Stomach (tissue), 19 donors: ENCODE measurements at places on chromosomes 2 and 18. TPM values are rescaled to one million over a fixed set of nuclear protein-coding genes. Genes with fewer than 3 reads are reported as not detected.

The CYRIA gene
- 12.7 TPM for total RNA-seq

The EFR3B gene
- total RNA-seq: 1.7 TPM

GRCh38 chr2:82853299-82853698 is 1605.8 kb downstream of the SUCLG1 start:
- no peaks in the 10 kb centered on the region for H3K27me3 ChIP-seq
- no peak overlapping the region for H3K27ac ChIP-seq
- no peaks in the 10 kb centered on the region for H3K36me3 ChIP-seq
- no peak overlapping the region for H3K4me3 ChIP-seq
- no peaks in the 10 kb centered on the region for H3K4me1 ChIP-seq

GRCh38 chr2:232300894-232301387 is 77.6 kb upstream of the ALPP start:
- H3K36me3 ChIP-seq: peaks cover 53% of the 10 kb centered on the region
- no peak overlapping the region for H3K27ac ChIP-seq
- H3K4me1 ChIP-seq: peaks cover 3% of the 10 kb centered on the region

DNA sequence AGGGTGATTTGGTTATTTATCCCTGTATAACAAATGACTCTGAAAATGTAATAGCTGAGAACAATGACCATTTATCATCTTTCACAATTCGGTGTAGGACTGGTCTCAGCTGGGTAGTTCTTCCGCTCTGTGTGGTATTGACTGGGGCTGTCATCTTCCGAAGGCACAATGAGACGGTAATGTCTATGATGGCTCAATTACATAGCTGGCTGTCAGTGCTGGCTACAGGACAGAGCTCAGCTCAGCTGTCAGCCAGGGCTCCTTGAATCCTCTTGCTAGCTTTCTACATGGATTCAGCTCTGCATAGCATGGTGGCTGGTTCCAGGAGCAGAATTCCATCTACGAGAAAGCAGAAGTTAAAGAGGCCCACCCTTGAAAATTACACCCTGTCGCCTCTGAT is 483.8 kb downstream of the TDRD15 start:
- no peak overlapping the region for H3K27ac ChIP-seq
- no peaks in the 10 kb centered on the region for H3K27me3 ChIP-seq
- H3K4me3 ChIP-seq: no peak overlapping the region
- H3K36me3 ChIP-seq: no peaks in the 10 kb centered on the region

DNA sequence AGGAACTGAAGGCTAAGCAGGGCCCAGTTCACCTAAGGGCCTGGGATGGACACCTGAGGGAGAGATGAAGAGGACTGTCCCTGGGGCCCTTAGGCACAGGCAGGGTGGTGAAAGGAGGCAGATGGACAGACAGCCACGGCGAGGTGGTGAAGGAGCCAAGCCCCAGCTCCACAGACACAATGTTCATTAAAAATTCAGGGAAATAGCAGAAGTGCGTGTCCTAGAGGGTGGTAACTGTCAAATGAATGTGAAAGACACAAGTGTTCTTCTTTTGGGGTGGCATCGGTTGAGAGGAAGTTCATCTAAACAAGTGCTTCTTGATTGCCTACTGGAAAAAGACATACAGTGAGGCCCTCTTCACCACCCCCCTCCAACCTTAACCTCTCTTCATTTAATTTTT is 76.2 kb upstream of the SIX2 start:
- H3K27me3 ChIP-seq: no peaks in the 10 kb centered on the region
- H3K27ac ChIP-seq: no peak overlapping the region
- H3K36me3 ChIP-seq: no peaks in the 10 kb centered on the region
- no peak for DNase-seq
- no peaks in the 10 kb centered on the region for H3K4me1 ChIP-seq
- H3K4me3 ChIP-seq: no peak overlapping the region

DNA sequence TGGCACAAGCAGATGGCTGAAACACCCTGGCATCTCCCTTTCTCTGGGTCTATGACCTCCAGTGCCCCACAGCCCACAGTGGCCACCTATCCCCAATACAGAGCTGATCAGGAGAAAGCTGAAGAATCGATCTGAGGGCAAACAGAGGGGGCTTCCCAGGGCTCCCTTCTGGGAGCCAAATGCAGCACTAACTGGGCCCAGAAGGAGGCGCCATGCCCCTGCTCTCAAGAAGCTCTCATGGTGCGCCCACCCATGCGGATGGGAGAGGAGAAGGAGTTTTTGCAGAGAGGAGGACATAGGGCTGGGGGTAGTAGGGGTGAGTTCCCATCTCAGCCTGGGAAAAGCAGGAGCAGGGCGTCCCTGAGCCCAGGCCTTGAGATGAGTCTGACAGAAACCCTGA is 787.3 kb upstream of the RAB6C start:
- no peak overlapping the region for H3K4me3 ChIP-seq
- H3K27me3 ChIP-seq: no peaks in the 10 kb centered on the region
- no peak for DNase-seq
- H3K27ac ChIP-seq: peak overlapping the region; percentile 81
- peaks cover 27% of the 10 kb centered on the region for H3K4me1 ChIP-seq

DNA sequence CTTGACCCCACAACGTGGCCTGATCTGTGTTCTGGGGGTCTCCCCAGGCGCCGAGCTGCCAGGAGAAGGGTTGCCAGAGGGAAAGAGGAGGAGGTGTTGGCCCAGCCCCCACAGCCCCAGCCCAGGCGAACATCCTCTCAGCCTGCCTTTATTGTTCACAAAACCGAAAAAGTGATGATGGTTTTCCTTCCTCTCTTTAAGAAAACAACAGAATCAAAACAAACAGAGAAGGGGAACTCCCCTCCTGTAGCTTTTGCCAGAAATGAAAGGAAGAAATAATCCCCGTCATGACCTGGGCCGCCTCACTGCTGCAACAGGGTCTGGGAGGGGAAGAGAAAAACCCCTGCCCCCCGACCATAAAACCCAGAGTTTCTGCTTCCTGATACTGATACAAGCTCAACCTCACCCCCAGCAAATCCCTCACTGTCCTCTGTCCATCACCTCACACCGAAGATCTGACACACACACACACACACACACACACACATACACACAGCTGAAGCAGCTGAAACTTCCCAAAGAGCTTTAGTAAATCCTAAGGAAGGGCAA is 52.0 kb downstream of the ZFP36L2 start:
- H3K4me3 ChIP-seq: no peak overlapping the region
- H3K27me3 ChIP-seq: no peaks in the 10 kb centered on the region
- no peaks in the 10 kb centered on the region for H3K36me3 ChIP-seq
- peaks cover 33% of the 10 kb centered on the region for H3K4me1 ChIP-seq
- peak overlapping the region; percentile 86 for H3K27ac ChIP-seq

The VIT gene
- 9.1 TPM for total RNA-seq

- H3K27me3 ChIP-seq: no peaks in the 10 kb centered on the region
- no peaks in the 10 kb centered on the region for H3K36me3 ChIP-seq
- H3K4me3 ChIP-seq: no peak overlapping the region
- no peaks in the 10 kb centered on the region for H3K4me1 ChIP-seq
- no peak for DNase-seq
These were observed 336.2 kb downstream of the EPHA4 start for GRCh38 chr2:221235941-221236340.
